ENCODE measurements at places on chromosomes 5 and 9. TPM values are rescaled to one million over a fixed set of nuclear protein-coding genes. Genes with fewer than 3 reads are reported as not detected.

MRPL41 gene
- total RNA-seq: 48.9 TPM

GRCh38 chr5:7391814-7392692 is 3.9 kb upstream of the ADCY2 start:
- no peak for DNase-seq

DNA sequence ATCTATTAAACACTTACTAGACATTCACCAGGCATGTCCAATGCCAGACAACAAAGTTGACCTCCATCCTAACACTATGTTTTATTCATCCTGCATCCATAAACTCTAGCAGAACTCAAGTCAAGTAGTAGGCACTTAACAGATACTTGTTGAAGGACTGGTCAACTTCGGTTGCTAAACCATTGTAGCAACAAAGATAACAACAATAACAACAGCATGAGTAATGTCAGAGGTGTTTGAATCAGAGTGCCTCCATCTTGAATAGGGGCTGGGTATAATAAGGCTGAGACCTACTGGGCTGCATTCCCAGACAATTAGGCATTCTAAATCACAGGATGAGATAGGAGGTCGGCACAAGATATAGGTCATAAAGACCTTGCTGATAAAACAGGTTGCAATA is 180.5 kb upstream of the ZNF462 start:
- DNase-seq: no peak

- DNase-seq: no peak
Measured at GRCh38 chr9:100575006-100575405, 2.9 kb upstream of the CAVIN4 start.

GRCh38 chr9:127448112-127448805 is 2.9 kb downstream of the RPL12 start:
- DNase-seq: no peak

SLC46A2 gene
- not detected for total RNA-seq

DNA sequence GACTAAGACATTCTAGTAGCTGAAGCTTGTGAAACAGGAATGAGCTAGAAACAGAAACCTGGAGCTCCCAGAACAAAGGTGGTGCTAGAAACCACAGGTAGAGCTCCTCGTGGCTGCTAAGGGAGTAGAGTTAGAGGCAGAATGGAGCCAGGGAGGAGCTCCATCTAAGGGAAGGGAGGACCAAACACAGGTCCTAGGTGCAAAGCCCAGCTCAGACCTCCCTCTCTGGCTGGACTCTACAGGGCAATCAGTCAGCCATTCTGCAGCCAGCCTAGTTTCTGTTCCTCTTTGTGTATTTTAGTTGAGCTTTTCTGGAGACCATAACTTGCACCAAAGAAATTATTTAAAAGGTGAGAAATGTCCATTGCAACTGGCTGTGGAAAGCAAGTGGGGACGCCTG is 70.4 kb downstream of the CRB2 start:
- DNase-seq: no peak

C5orf58 gene
- not detected for total RNA-seq

- no peak for DNase-seq
Measured at GRCh38 chr5:87151547-87151946, 116.1 kb upstream of the RASA1 start.

DNA sequence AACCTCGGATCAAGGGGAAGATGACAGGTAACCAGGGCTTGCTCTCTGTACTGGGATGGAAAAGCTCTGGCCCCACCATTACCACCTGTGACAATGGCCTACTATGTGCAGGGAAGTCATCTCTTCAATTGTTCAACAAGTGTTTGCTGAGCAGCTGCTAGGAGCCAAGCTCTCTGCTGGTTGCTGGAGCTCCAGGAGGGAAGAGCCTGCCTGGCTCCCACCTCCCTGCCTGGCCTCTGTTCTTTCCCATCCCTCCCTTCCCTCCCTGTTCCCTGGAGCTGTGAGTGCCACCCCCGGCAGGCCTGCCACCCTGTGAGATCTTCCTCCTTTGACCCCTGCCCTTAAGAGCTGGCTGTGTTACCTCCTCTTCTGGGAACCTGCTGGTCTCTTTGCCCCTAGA is 59.7 kb upstream of the IER5L start:
- no peak for DNase-seq

NFIL3 gene
- total RNA-seq: 32.4 TPM

DNA sequence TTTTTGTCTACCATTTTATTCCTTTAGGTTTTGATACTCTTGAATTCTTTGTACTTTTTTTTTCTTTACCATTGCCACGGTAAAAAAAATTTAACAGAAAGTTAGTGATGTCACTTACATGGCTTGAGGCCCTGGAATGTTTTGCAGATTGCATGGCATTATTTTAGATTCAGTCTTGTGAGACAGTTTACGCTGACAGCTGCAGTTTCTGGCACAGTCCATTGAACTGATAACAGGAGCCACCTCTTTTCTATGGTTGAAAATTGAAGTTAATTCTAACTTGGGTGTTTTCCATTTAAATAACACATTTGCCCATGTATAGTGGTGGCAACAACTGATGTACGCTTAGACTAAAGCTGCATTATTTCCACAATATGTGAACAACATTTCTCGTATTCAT is 1028.5 kb downstream of the CDH18 start:
- DNase-seq: no peak
